ENCODE measurements at places on chromosomes 4 and X.

- no peak for DNase-seq
These were observed 220.2 kb upstream of the MAD2L1 start for GRCh38 chr4:120286813-120287212.

- DNase-seq = no peak
These were observed 16.6 kb upstream of the UGT2B17 start for GRCh38 chr4:68592673-68593072.

GRCh38 chr4:15868111-15868510 is 70.4 kb downstream of the FGFBP1 start:
- no peak for DNase-seq

GRCh38 chr4:164501074-164501473 is 252.9 kb upstream of the SMIM31 start:
- peak; percentile 5 for DNase-seq

DNA sequence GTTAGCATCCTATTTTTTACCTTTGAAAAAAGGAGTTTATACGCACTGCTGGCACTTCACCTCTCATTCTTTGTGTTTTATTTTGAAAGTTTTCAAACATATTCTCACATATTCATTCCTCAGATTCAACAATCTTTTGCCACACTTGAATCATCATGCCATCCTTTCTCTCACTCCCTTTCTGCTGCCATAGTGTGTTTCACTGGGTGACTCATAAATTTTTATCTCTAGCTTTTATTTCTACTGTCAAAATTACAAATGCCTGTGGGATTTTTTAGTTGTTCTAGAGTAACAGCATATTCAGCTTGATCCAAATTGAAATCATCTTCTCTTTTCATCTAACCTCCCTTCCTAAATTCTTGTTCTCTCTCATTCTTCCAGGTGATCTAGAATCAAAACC is 28.0 kb downstream of the MFSD8 start:
- peak; percentile 7 for DNase-seq

- DNase-seq = no peak
These were observed 81.0 kb downstream of the PCDH18 start for GRCh38 chr4:137451172-137451825.

GRCh38 chrX:47581731-47582647 is at the start of gene TIMP1:
Gene TIMP1 (plus strand): TSS chrX:47582436. CDS start chrX:47583416, 980 bp downstream.
- DNase-seq = peak; percentile 83

- no peak for DNase-seq
These were observed 38.9 kb downstream of the FNIP2 start for GRCh38 chr4:158807691-158808090.

DNA sequence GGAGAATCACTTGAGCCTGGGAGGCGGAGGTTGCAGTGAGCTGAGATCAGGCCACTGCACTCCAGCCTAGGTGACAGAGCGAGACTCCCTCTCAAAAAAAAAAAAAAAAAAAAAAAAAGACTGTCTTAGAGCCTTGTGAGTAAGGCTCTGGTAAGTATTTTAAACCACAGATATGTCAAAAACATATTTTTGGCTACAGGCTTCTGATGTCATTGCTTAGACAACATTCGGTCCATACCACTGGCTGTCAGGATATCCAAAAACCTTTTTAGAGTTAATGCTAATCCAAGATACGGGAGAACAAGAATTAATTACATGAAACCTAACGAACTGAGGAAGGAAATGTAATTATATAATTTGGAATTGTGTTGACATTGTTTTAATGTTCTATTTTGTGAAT is 999.5 kb upstream of the PABPC4L start:
- no peak for DNase-seq

GRCh38 chrX:101407167-101407747 is 468 bp downstream of the GLA start:
- no peak for DNase-seq

DNA sequence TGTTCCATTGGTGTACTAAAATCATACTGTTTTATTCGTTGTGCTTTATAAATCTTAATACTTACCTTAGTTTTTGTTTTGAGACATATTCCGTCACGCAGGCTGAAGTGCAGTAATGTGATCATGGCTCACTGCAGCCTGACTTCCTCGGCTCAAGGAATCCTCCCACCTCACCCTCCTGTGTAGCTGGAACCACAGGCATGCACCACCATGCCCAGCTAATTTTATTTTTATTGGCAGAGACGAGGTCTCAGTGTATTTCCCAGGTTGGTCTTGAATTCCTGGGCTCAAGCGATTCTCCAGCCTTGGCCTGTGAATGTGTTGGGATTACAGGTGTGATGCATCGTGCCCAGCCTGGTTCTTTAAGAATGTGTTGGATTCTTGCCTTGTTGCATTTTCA is 24.4 kb upstream of the DCK start:
- DNase-seq = no peak

DNA sequence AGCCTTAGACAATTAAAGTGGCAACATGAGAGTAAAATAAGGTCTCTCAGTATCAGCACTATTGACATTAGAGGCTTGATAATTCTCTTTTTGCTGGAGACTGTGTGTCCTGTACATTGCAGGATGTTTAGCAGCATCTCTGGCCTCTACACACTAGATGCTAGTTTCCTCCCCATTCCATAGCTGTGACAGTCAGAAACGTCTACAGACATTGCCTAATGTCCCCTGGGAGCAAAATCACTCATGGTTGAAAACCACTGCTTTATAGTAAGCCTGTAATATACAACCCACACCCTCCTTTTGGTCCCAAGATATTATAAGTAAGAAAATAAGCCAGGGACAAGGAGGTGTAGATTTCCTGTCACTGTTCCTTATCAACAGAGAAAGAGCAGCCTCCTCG is 166.0 kb downstream of the FRMPD4 start:
- DNase-seq = no peak

DNA sequence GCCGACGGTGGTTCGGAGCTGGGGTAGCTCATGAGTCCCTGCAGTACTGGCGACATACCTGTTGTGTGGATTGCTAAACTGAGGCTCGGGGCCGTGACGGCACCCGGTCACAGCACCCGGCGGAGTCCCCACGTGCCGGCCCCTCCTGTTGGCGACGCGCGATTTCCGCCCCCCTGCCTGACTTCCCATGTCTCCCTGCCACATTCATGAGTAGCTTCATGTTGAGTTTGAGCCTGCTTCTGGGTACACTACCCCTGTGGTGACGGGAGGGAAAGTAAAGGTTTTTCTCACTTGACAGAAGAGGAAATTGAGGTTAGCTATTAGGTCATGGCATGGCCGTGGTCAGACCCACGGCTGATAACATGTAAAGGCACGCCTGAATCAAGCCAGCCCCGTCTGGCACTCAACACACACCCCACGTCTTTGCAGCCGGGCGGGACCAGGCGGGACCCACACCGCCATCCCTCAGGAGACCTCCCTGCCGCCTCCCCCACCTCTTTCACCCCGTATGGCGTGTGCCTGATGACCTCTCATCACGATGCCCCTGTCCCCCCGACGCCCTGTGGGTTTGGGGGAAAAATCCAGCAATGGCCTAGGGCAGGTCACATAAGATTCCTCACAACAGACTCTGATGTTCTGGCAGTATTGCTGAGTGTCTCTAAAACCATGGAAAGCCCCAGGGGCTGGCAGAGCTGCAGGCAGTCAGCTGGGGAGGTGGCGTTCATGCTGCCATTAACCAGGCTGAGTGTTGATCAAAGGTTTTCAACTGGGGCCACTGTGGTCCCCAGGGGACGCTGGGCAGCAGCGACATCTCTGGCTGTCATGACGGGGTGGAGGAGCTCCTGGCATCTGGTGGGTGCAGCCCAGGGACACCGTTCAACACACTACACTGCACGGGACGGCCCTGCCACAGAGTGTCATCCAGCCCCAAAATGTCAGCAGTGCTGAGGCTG is 29.2 kb downstream of the P2RY8 start:
- DNase-seq = no peak
